ENCODE measurements at places on chromosomes 2 and 18. TPM values are rescaled to one million over a fixed set of nuclear protein-coding genes. Genes with fewer than 3 reads are reported as not detected.
A peak's percentile ranks its signal among the peaks of the same experiment; 100 is the strongest.

GRCh38 chr2:35783723-35784122 is 571.9 kb upstream of the CRIM1 start:
- DNase-seq = no peak

GRCh38 chr2:199804831-199805230 is 46.2 kb downstream of the FTCDNL1 start:
- DNase-seq = no peak

- peak; percentile 66 for DNase-seq
Measured at GRCh38 chr2:158359846-158360245, 96.7 kb downstream of the CCDC148 start.

GRCh38 chr2:88561646-88562388 is 65.4 kb downstream of the EIF2AK3 start:
- no peak for DNase-seq

DNA sequence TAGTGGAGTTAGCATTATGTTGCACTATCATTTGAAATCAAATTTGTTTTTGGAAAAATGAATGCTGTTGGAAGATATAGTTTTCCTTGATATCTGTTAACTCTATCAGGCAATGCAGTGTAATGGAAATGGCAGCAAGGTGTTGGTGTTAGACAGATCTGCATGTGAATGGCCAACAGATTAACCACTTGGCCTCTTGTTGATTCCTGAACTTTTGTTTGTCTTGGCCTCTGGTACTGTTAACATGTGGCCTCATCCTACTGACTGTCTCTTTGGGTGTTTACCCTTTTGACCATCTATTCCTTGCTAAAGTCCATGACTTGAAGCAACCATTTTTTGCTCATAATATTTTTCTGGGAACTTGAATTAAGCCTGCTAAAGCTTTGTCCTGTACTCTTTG is 110.2 kb upstream of the CDH2 start:
- DNase-seq = no peak

- no peak for DNase-seq
Measured at GRCh38 chr18:76392349-76392748, 102.7 kb downstream of the ZNF516 start.

DNA sequence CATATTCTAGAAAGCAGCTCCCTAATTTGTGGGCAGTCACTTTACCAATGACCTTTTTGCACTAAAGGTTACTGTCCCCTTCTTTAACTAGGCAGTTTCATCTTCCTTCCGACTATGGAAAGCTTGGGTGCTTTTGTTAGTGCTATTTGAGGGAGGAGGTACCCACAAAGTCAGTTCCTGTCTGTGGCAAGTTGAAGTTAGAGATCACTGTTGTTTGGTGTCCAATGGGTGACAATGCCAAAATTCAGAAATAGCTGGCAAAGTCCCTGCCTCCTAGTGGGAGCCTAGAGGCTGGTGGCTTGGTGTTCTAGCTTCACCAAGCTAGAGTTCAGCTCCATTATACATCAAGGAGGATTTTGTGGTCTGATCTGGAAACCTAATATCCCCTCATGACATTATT is 87.1 kb upstream of the PNPT1 start:
- no peak for DNase-seq

DNA sequence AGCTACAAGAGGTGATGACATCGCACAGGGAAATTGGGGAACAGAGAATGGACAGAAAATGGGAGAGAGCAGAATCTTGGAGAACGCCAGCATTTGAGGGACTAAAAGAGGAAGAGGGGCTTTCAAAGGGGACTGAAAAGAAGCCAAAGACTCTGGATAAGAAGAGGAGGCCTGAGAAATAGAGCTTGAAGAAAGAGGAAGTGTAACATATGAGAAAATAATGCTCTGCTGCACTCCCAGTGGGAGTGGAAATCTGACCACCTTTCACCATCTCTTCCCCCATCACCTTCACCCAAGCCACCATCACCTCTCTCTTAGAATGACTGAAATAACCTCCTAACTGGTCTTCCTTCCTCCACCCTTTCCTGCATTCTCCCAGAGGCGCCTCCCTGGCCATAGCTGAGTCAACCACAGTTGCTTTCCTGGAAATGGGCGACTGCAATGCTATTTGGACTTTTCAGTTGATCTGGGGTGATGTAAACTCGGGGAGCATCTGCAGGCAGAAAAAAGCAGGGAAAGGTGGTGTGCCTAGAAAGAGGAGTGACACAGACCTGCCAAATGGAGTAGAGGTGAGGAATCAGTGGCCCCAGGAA is 16.8 kb downstream of the CXCR1 start:
- no peak for DNase-seq

GRCh38 chr18:67875944-67876343 is 359.4 kb upstream of the DSEL start:
- DNase-seq = no peak

DNA sequence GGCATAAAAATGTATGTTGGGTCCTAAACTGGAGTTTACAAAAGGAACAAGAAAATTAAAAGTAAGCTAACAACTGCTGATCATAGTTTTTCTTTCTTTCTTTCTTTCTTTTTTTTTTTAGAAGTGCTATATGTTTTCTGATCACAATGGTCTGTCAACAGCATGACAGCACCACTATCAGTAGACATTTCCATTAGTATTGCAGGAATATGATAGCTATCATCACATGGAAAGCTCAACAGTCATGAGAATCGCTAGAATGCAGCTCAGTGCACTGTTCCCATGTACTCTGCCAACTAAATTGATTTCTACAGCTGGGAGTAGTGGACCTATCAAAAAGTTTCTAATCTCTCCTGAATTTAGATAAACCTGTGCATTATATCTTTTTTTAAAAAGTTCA is 950.3 kb upstream of the ACVR2A start:
- no peak for DNase-seq

DNA sequence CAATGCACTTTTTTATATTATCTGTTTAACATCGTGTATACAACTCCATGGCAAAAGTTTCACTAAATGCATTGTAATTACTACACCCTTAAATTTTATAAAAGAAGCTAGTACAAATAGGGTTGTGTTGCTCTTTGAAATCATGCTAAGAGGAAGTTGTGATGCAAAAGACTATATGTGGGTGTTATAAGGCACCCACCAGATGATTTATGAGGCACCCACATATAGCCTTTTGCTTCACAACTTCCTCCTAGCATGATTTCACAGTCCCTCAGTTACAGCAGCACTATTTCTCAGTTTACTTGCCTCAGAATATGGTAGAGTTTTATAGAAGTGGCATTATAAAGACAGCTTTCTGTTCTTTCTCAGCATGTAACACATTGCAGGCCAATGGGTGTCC is 277.3 kb upstream of the DOK6 start:
- DNase-seq = no peak

- no peak for DNase-seq
Measured at GRCh38 chr2:190443778-190444481, 35.8 kb downstream of the MFSD6 start.

GRCh38 chr18:44725300-44726058 is 44.8 kb downstream of the SETBP1 start:
- DNase-seq = peak; percentile 81

DNA sequence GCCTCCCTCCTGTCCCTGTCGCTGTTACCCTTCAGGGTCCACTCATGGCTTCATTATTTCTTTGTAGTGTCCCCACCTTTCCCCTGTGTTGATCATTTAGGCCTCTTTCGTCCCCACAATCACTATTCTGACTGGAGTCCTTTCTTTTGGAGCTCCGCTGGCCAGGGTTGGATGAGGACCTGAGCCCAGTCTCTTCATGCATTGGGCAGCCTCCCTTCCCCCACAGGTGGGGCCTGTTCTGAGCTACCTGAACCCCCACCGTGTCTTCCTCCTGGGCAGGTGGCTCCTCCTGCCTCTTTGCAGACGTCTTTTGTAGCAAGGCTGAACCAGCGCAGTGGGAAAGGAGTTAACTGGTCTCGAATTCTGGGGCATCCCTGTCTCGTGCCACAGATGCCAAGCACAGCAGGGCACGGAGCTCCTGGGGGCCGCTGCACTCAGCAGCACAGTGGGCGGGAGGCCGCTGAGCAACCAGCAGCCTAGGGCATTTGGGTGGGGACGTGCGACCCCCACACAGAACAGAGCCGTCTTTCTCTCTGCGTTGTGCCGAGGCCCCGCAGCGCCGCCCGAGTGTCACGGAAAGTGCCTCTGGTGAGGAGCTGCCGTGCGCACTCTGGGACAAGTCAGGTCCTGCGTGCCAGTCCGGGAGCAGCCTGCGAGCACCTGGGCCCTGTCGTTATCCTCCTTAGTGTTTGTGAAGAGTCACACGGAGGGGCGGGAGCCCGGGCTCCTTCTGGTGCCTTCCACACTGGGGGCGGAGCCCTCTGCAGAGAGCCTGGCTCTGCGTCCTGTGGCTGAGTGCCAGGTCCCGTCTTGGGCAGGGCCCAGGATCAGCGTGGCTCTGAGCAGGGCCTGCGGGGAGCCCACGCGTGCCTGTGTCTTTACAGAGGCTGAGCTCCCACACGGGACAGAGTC is 130.1 kb downstream of the NFATC1 start:
- DNase-seq = no peak

- DNase-seq = no peak
Measured at GRCh38 chr2:15810477-15811150, 129.7 kb upstream of the MYCN start.

The PRLH gene
- total RNA-seq = not detected

The TMEM17 gene
- total RNA-seq = 4.7 TPM

The SP100 gene
- 42.2 TPM for total RNA-seq

The BOLL gene
- total RNA-seq = not detected

The SLC4A3 gene
- 4.0 TPM for total RNA-seq

The DNAJC10 gene
- 102 TPM for total RNA-seq

The GALNT13 gene
- total RNA-seq = not detected

The SLC4A5 gene
- total RNA-seq = not detected

The GPR45 gene
- 0.29 TPM for total RNA-seq

The LRRTM4 gene
- total RNA-seq = not detected

The SRD5A2 gene
- total RNA-seq = not detected

The CAVIN2 gene
- 28.1 TPM for total RNA-seq

The LHCGR gene
- not detected for total RNA-seq
